PC-9 (cell line): ENCODE measurements at places on chromosomes 4 and X. TPM values are rescaled to one million over a fixed set of nuclear protein-coding genes. Genes with fewer than 3 reads are reported as not detected.

Gene FOXP3
- total RNA-seq: not detected in 2 replicates

DNA sequence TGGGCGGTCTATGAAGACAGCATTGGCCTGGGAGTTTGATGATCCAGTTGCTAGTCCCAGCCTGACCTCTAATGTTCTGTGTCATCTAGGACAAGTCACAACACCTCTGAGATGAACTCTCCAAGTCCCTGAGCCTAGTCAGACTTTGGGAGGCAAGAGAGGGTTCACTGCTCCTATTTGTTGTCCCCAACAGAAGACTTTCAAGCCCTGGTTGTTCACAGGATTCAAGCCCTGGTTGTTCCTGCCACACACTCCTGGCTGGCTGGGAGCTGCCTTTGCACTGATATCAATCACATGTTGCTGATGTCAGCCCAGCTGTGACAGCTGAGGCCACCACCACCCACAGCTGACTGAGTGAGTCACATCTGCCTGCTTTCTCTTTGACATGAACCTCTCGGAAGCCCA lies 253.2 kb upstream of the RASGEF1B start:
- DNase-seq: no peak

- no peak for DNase-seq
Measured at GRCh38 chr4:157908691-157909090, 264.1 kb downstream of the GASK1B start.

Gene MAGEA10
- total RNA-seq: not detected in 2 replicates

DNA sequence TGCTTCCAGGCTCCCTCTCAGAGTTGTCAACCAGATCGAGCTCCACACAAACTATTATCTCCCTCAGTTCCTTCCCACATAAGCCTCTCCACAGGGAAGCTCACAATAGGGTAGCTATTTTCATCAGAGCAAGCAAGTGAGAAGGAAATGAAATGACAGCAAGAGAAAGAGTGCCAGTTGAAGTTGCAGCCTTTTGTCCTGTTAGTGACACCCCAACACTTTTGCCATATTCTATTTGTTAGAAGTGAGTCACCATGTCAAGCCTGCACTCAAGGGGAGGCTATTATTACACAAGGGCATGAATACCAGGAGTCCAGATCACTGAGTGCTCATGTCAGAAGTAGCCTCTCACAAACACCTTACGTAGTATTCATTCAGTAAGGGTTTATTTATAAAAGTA lies 266.3 kb upstream of the NOCT start:
- DNase-seq: no peak

- no peak for DNase-seq
Measured at GRCh38 chrX:20863649-20864048, 510.6 kb upstream of the CNKSR2 start.

DNA sequence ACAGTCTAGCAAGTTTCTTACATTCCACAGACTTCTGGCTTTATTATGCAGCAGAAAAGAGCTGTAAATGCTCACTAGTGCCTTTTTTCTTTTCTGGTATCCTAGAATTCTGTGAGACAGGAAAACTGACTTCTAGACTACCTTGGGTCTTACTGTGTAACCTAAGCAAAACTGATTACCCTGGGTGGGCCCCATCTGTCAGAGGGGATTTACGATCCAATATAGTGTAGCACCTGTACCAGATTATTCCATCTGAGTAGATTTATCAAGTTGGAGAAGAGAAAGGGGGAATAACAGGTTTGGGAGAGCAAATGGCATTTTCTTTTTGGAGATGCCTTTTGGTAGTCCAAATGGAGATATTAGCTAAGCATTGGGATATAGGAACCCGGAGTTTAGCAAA lies 46.7 kb downstream of the FSTL5 start:
- DNase-seq: no peak

Gene PROM1
- total RNA-seq: not detected in 2 replicates

DNA sequence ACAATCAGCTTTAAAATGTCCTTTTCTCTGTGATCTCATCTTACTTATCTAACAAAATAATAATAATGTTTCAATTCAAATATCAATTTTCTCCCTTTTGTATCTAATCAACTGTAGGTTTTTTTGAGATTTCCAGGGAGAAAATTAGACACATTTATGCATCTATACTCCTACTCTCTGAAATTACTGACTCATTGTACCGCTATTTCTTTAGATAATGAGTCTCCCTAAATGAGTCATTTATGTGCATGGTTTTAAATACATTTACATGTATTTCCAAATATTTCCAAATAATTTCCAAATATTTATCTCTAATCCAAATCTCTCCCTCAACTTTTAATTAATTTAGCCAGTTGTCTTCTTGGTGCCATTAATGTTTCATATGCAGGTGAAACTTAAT lies 621.0 kb downstream of the TECRL start:
- no peak for DNase-seq

DNA sequence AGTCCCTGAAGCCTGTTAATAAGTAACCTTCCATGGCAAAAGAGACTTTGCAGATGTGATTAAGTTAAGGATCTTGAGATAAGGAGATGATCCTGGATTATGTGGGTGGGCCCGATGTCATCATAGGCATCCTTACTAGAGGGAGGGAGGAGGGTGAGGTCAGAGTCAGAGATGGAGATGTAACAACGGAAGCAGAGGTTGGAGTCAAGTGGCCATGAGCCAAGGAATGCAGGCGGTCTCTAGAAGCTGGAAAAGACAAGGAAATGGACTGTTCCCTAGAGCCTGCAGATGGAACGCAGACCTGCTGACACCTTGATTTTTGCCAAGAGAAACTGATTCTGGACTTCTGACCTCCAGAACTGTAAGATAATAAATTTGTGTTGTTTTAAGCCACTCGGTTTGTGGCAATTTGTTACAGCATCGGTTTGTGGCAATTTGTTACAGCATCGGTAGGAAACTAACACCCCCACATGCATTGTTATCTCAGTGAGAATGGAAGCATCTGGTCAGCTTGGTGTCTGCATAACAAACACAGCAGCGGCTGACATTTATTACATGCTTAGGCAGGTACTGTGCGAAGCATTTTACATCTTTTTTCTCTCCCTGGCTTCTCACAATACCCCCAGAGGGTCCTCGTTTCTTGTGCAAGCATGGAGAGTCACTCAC lies 55.6 kb downstream of the CLDN34 start:
- no peak for DNase-seq
